ENCODE measurements at places on chromosomes 4 and X.

GRCh38 chr4:26207631-26208030 lies 113.2 kb upstream of the RBPJ start:
- DNase-seq = no peak

- no peak for DNase-seq
Observed at GRCh38 chr4:1058198-1058996, 47.0 kb downstream of the FGFRL1 start.

DNA sequence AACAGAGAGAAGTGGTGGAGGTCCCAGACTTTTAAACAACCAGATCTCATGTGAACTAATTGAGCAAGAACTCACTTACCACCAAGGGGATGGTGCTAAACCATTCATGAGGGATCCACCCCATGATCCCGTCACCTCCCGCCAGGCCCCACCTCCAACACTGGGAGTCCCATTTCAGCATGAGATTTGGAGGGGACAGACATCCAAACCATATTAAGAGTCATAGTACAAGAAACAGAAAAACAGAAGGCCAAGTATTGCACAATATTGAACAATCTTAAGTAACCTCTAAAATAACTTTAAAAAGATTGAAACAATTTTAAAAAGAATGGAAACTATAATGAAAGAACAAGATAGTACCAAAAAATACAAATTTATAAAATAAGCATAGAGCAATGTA lies 110.0 kb downstream of the CBR4 start:
- DNase-seq = peak; percentile 40

DNA sequence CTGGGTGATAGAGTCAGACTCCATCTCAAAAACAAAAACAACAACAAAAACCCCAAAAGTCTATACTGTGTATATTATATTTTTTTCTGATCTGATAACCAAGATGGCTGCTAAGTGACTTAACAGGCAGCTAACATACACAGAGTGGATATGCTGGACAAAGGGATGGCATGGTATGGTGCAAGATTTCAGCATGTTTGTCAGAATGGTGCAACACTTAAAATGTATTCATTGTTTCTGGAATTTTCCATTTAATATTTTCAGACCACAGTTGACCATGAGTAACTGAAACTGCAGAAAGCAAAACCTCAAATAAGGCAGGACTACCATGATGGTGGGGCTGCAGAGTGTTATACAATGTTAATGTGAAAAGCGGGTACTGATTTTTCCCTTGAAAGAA lies 6.1 kb upstream of the BOD1L1 start:
- DNase-seq = peak; percentile 70

DNA sequence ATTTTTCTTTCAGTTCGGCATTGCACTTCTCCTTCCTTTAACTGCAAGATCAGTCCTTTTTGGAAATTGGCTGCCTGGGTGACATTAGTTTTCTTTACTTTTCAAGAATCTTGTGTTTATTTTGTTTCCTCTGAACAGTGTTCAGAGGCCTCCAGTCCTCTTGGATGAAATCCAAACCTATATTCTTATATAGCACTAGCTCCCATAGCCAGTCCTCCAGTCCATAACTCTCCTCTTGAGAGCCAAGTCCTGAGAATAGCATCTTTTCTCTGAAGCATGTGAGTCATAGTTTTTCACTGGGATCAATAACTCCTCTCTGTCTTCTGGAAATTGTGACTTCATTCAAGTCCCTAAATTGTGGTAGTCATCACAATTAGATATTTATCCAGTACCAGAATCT lies 357.5 kb downstream of the RAPGEF2 start:
- DNase-seq = no peak

- no peak for DNase-seq
Observed at GRCh38 chr4:147355032-147355656, 125.8 kb upstream of the EDNRA start.

GRCh38 chr4:40200875-40201801 lies 4.3 kb downstream of the RHOH start:
- DNase-seq = no peak

DNA sequence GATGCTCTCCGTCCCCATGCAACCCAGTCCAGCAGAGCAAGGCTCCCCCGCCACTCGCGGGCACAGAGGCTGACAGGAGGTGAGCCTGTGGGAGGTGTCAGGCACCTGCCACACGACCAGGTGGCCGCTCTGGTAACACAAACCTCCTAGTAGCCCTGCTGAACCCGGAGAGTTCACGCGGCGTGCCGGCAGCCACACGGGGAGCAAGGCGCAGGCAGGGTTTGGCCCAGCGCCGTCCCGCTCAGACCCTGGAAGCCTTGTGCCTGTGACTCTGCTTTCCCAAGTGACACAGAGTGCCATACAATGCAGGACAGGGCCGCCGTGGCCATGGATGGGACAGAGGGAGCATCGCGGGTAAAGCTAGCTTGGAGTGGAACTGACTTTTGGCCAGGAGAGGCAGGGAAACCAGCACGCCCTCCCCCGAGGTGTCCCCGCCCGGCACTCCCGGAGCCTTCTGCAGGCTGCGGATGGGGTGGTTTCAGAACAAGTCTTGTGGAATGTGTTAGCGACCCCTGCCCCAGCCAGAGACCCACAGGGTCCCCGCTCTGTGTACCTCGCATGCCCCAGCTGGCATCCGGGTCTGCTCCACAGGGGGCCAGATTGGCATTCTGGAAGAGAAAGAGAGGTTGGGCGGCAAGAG lies 44.7 kb upstream of the AFAP1 start:
- no peak for DNase-seq
